ENCODE measurements at places on chromosomes 4 and X.

GRCh38 chr4:101950258-101950979, 159.9 kb downstream of the BANK1 start:
- no peak for DNase-seq

DNA sequence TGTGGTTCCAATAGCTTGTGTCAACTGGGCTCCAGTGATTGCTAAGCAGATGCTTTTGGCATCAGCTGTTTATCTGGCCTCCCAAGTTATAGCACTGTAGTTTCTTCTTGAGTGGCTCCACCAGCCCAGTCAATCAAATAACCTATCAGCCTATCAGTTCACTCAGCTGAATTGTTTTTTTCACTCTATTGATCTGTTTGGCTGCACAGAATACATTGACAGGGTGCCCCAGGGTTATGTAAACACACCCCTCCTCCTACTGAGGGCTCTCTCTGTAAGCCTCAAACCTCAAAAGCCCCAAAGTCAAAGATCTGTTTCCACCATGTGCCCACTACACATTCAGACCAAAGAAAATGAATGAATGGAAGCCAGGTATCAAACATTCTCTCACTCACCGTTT, 214.0 kb downstream of the HS6ST2 start:
- no peak for DNase-seq

GRCh38 chr4:127140306-127140705, 492.5 kb upstream of the INTU start:
- peak; percentile 70 for DNase-seq

- no peak for DNase-seq
Measured at GRCh38 chr4:111450867-111451266, 694.4 kb upstream of the FAM241A start.

- no peak for DNase-seq
Measured at GRCh38 chrX:149837639-149838038, 43.3 kb upstream of the MAGEA8 start.

DNA sequence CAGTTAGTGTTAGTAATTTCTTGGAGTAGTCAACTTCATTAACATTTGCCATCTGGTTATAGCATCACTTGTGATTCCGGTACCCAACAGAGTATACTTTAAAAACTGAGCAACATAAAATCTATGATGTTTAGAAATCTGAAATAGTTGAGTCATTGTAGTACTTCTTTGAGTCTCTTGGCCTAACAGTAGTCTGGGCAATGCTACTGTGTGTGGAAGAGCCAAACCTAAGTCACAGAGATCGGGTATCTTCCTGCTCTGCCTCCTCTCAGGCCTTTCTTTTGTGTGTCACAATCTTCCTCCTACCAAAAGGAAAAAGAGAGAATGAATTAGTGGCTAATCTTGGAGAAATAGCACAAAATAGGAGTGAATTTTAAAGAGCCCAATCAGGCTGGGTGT, 25.5 kb downstream of the DCUN1D4 start:
- no peak for DNase-seq

- DNase-seq: peak; percentile 46
Measured at GRCh38 chr4:131091896-131092295, 1995.9 kb downstream of the C4orf33 start.

GRCh38 chrX:7065473-7065872, 82.0 kb upstream of the STS start:
- DNase-seq: no peak

DNA sequence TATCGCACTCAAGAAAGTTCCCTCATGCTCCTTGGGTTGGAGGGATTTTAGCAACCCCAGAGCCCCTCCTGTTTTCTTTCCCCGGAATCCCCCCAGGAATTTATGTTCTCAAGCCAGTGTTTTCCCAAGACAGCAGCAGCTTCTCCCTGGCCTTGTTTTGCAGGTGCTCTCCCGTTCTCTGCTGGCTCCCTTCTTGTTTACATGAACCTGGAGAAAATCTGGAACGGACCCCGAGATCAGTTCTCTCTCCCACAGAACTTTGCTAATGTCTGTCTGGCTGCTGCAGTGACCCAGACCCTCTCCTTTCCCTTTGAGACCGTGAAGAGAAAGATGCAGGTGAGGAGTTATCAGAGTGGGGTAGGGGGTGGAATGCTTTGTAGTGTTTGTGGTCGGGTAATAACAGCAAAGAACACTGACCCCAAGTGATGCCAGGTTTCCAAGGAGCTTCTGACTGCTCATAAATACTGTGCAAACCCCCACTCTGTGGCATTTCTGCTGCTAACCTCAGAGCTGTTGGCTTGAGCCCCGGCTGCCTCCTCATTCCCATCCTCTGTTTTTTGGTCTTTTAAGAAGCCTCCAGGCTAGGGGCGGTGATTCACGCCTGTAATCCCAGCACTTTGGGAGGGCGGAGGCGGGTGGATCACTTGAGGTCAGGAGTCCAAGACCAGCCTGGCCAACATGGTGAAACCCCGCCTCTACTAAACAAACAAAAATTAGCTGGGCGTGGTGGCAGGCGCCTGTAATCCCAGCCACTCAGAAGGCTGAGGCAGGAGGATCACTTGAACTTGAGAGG, 11.1 kb downstream of the SLC25A43 start:
- DNase-seq: peak; percentile 89
